ENCODE measurements at places on chromosomes 12 and 14.
A peak's percentile ranks its signal among the peaks of the same experiment; 100 is the strongest.

GRCh38 chr12:44015333-44015941 is 179.6 kb downstream of the TMEM117 start:
- DNase-seq: no peak

DNA sequence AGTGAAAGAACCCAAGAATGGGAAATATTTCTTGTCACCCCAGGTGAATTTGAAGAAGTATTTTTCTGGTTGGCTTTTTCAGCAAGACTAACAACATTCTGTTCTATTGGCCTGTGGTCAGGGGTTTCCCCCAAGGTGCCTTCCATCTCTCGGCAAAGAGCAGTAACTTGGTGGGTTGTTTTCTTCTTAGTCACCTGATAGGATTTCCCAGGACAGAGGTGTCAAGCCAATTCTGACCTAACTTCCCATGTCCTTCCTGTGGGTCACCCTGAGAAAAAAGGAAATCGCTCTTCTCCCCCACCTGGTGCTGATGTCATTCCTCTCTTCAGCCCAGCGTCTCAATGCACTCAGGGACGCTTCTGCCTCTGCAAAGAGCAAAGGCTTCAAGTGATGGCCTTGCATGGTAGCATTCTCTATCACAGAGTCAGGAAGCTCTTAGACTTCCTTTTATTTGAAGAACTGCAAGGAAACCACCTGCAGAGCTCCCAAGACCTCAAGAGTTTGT is 16.1 kb upstream of the IFNG start:
- DNase-seq: peak; percentile 21

DNA sequence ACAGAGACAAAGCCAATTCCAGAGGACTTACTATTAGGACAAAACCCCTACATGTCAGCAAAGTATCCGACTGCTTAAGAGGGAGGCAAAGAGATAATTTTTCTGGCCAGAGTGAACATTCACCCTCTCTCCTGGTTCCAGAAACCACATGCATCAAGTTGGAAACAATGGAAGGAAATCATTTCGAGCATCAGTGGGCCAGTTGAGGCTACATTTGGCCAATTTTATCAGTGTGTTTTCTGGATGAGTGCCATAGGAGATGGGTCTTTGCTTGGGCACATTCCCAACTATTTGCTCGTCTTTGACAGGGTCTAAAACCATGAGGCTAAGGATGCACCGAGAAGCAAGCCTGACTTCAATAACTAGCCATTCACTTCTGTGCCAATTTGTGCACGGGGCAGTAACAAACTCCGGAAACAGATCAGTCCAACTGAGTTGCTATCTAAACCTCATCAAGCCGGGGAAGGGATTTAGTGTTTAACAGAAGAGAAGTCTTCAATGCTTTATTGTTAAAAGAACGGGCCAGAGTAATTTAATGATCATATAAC is 17.4 kb downstream of the EGLN3 start:
- DNase-seq: no peak

- no peak for DNase-seq
These were observed 381.9 kb downstream of the SLC16A7 start for GRCh38 chr12:59977779-59978178.

- no peak for DNase-seq
These were observed 152.0 kb downstream of the BCAT1 start for GRCh38 chr12:24796876-24797275.

- no peak for DNase-seq
These were observed 269.3 kb downstream of the DAD1 start for GRCh38 chr14:22319526-22320361.

DNA sequence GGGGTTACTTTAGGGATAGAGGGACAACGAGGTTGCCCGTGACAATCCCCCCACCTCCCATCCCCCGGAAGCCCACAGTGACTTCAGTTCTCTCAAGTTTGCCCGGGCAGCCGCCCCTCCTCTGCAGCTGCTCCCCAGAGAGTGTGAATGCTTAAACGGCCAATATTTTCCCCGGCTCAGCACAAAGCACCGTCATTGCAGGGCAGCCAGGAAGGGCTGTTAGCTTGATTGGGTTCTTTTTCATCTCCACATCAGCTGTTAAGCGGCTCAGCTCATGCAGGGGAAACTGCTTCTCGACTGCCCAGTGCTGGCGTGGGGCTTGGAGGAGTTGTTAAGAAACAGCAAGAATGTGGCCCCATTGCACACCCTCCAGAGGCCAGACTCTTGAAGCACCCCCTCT is 120.5 kb upstream of the NCOR2 start:
- DNase-seq: no peak

DNA sequence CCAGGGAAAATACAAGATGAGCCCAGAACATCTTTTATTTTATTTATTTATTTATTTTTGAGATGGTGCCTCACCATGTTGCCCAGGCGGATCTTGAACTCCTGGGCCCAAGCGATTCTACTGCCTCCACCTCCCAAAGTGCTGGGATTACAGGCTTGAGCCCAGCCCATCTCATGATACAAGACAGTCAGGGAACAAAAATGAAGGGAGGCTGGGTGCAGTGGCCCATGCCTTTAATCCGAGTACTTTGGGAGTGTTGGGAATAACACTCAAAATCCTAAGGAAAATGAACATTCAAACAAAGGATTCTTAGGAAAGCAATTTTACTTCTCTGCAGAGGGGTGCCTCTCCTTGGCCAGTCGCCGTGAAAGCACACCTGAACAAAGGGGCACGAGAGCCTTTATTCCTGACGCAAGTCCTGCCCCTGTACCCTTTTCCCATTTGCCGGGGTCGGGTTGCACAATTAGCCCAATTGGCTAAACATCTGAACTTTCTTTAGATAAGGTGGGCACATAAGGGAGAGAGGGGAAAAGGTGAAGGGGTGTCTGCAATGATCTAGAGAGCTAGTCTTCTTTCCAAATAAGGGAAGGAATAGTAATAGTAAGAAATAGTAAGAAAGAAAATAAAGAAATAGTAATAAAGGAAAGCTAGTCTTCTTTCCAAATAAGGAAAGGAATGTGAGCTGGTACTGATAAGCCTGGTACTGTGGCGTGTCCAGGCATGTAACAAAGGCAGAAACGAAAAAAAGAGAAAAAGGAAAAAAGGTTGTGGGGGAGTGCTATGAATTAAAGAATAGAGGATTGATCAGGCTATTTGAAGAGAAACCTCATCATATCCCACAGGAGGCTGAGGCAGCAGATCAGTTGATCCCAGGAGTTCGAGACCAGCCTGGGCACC is 13.4 kb downstream of the NCAPD2 start:
- no peak for DNase-seq

- DNase-seq: no peak
These were observed 391.8 kb upstream of the PRICKLE1 start for GRCh38 chr12:42981379-42981778.

- no peak for DNase-seq
These were observed 5.4 kb downstream of the SOS2 start for GRCh38 chr14:50225974-50226297.

- DNase-seq: no peak
These were observed 75.3 kb upstream of the FAR2 start for GRCh38 chr12:29073631-29074239.

DNA sequence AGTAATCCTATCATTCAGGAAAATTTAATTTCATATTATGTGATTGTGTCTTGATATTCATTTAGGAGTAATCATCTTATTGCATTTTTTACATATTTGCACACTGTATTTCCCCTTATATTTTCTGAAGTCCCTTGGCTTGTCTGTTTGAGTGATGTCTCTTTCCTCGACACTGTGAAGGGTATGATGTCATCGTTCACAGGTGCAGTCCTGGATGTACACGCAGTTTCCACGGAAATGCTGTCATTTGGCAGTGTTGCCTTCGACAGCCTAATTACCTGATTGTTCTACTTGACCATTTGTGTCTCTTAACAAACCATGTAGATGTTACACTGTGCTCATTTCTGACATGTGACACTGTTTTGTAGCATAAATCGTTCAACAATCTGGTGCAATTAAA is 1277.0 kb downstream of the TMEM121 start:
- no peak for DNase-seq

GRCh38 chr12:117165342-117165741 is 24.9 kb downstream of the FBXO21 start:
- no peak for DNase-seq

GRCh38 chr14:91046488-91047072 is 13.9 kb downstream of the RPS6KA5 start:
- no peak for DNase-seq

GRCh38 chr12:105832021-105832420 is 306.7 kb downstream of the NUAK1 start:
- DNase-seq: no peak

DNA sequence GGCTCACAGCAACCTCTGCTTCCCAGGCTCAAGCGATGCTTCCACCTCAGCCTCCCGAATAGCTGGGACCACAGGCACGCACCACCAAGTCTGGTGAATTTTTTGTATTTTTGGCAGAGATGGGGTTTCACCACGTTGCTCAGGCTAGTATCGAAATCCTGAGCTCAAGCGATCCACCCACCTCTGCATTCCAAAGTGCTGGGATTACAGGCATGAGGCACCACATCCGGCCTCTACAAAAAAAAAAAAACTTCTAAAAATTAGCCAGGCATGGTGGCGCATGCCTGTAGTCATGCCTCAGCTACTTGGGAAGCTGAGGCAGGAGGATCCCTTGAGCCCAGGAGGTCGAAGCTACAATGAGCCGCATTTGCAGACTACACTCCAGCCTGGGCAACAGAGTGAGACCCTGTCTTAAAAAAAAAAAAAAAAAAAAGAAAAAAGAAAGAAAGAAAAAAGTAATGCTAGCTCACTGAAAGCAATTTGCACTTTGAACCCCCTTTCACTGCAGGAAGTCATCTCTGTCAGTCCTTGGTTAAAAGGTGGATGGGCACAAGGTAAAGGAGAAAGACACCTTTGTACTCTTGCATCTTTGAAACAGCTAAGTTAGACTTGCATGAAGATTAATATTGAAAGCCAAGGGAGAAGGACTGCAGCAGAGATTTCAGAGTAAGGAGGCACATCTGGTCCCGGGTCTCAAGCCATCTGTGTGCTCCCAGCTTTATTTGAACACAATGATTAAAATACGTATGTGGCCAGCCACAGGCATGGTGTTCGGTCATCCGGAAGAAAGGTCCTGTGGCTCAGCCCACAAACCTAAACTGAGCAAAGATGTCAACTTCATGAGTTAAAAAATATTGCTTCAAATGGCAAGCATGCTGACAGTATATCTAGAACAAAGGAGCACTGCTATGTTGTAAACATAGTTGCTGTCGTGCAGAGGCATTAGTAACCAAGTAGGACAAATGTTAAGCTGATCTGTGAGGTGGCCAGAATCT is 103.8 kb upstream of the HMGA2 start:
- no peak for DNase-seq

- DNase-seq: no peak
These were observed 60.0 kb upstream of the TRAF3 start for GRCh38 chr14:102717276-102717675.

GRCh38 chr12:123762715-123763052 is 583 bp downstream of the DNAH10 start:
- DNase-seq: no peak

DNA sequence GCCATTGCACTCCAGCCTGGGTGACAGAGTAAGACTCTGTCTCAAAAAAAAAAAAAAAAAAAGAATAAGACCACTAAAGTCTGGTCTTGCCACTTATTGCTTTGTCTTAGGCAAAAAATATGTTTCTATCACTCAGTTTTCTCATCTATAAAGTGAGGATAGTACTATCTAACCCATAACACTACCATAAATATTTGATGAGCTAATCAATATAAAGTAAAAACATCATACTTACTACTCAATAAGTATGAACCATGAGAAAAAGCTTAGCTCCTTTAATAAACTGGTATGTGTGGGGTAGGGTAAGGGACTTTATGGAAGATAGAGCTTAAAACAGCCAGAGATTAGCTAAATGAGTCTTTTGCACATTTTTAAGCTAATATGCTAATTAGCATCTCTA is 85.5 kb downstream of the GXYLT1 start:
- DNase-seq: no peak

DNA sequence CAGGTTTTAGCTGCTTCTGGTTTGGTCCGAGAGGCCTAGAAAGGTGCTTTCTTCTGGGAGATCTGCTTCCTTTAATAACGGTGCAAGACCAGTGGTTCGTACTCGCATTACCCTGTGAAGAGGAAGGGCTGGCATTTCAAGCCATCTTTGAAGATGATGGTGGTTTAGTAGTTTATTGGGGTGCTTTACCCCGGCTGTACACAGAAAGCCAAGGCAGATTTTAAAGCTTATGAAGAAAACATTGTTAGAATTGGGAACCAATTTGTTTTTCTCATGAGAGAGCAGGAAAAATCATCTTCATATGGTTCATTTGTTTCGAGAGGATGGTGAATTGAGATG is 3.6 kb downstream of the CCND2 start:
- DNase-seq: no peak

- no peak for DNase-seq
These were observed 17.6 kb upstream of the EID3 start for GRCh38 chr12:104285740-104286515.

GRCh38 chr12:114684098-114684869 is at the start of gene TBX3:
TBX3 (minus strand) TSS chr12:114684175; CDS start chr12:114683200, 975 bp downstream.
- DNase-seq: no peak

GRCh38 chr12:115404761-115405470 is 720.9 kb upstream of the TBX3 start:
- DNase-seq: no peak

GRCh38 chr12:127943481-127944210 is 323.3 kb upstream of the TMEM132C start:
- no peak for DNase-seq

DNA sequence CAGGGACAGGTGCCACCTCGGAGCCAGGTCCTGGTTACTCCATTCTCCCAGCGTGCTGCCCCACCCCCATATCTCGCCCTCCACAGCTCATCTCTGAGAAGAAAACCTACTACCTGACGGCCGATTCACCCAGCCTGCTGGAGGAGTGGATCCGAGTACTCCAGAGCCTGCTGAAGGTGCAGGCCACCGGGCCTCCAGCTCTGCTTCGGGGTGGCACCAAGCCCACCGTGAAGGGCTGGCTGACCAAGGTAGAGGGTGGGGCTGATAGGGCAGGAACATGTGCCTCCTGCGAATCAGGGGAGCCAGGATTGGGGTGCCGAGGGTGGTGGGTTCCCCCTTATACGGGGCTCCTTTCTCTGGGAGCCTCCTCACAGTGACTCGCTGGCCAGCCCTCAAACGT is 25.9 kb downstream of the PIGH start:
- no peak for DNase-seq

DNA sequence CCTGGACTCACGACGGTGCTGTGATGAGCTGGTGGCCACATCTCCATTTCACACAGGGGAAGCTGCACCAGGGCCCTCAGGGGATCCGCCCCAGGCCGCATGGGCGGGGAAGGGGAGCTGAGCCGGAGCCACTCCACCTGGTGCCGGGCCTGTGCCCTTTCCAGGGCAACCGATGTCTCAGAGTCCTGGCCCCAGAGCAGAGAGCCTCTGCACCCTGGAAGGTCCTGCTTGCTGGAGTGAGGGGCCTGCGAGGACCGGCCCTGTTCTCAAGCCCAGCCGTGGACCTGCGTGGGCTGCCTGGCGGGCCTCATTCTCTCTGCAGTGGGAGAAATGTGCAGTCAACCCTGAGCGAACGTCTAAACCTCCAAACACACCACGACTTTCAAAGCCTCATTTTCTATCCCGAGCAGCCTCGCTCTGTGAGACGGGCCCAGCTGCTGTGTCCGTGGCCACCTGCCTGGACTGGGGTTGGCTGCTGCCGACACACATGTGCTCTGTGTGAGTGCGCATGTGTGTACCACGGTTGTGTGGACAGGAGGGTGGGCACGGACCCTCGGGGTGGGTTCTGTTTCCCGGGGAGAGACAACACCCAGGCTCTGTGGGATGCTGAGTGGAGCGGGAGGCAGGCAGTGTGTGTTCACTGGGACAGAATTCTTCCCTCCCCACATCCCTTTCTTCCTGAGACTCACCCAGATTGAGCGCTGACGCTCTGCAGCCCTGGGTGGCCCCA is 163.5 kb downstream of the KIF26A start:
- no peak for DNase-seq
